ENCODE measurements at places on chromosomes 16 and 17. TPM values are rescaled to one million over a fixed set of nuclear protein-coding genes. Genes with fewer than 3 reads are reported as not detected.

KIFC3 gene
- 67.7 TPM for total RNA-seq

GGNBP2 gene
- total RNA-seq = 65.5 TPM

CCL23 gene
- 2.6 TPM for total RNA-seq

PRAC1 gene
- not detected for total RNA-seq

TP53TG3C gene
- total RNA-seq = not detected

All from posterior vena cava (tissue), 2 donors.